ENCODE measurements at places on chromosomes 7 and 10. TPM values are rescaled to one million over a fixed set of nuclear protein-coding genes. Genes with fewer than 3 reads are reported as not detected.

The SUN3 gene
- 1.1 TPM for total RNA-seq

The NAT16 gene
- not detected for total RNA-seq

The DENND2A gene
- 0.77 TPM for total RNA-seq

The DLX6 gene
- total RNA-seq, result 5.3 TPM

The TMEM273 gene
- total RNA-seq, result 5.2 TPM

The NXPH1 gene
- total RNA-seq, result not detected

The GIMAP6 gene
- 0.56 TPM for total RNA-seq

The KIAA1549 gene
- 3.3 TPM for total RNA-seq

The NPSR1 gene
- total RNA-seq, result not detected

The LLCFC1 gene
- total RNA-seq, result not detected

The UFSP1 gene
- 6.3 TPM for total RNA-seq

The ALDH18A1 gene
- total RNA-seq, result 80.4 TPM

DNA sequence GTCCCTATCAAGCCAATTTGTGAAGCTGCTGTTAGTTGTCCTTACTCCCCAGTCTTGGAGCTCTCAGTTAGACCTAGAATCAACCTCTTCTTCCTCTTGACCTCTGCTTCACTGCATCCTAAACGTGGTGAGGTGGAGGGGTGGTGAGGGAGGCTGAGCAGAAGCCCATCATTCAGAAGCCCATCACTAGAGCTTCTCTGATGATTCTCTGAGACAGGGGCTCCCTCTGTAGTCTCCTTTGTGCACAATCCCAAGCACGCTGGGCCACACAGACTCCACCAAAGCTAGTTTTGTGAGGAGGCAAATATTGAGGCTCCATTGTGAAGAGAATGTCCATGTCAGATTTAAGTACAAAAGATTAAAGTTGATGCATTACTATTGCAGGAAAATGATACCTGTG lies 163.8 kb upstream of the PRSS1 start:
- DNase-seq, result no peak

DNA sequence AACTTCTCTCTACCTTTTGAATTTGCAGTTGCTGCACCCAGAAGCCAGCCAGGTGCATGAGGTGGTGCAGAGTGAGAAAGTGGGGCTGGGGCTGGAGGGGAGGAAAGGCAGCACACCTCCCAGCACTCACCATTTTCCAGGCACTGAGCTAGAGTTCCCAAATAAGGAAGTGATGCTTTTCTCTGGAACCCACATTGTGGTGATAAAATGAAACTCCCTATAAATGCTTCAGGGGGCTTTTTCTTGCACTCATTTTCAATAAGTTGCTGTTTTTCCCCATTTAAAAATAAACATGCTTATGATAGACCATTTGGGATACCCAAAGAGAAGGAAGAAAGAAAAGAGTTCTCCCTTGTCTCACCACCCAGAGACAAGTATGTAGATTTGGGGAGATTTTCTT lies 42.8 kb upstream of the TNS3 start:
- DNase-seq, result no peak

- DNase-seq, result peak; percentile 37
Measured at GRCh38 chr10:8873310-8873709, 818.8 kb downstream of the GATA3 start.

DNA sequence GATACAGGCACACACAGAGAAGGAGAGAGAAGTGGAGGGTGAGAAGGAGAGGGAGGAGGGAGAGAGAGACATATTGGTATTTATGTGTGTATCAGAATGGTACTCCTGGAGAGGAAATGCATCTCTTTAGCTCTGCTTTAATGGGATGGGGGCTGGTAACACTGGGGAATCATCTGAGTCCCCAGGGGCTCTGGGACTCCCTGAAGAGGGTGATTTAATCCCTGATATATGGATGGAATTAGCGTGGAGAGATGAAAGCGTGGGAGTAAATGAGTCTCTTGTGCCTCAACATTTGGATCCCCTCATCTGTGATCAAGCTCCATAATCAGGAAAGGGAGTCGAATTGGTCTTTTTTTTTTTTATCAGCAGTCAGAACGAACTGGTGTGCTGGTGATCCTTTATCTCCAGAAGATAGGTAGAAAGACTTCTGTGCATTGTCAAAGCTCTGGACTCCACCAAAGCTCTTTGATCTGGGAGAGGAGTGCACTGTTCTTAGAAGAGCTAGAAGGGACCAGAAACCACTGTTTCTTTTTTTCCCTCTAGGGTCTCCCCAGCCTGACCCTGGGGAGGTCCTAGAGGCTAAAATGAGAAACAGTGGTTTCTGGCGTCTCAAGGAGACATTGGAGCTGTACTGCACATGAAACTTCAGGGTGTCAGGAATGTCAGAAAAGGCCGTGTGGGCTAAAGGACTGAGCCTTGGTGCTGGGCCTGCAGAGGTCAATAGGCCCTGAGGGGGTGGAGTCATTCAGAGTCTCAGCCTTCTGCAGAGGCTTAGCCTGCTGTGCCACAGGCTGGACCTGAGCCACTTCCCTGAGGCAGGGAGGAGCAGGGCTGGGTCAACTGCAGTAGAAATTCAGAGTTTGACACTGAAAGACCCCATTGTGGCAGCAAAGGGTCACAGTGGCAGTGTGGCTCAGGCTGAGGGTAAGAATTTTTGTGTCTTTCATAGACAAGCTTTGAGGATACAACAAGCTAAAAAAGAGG lies 234.4 kb upstream of the SLC26A5 start:
- DNase-seq, result no peak

- no peak for DNase-seq
Measured at GRCh38 chr7:66055321-66055956, 20.2 kb upstream of the ASL start.

- no peak for DNase-seq
Measured at GRCh38 chr10:79249186-79250121, 97.8 kb upstream of the PPIF start.

DNA sequence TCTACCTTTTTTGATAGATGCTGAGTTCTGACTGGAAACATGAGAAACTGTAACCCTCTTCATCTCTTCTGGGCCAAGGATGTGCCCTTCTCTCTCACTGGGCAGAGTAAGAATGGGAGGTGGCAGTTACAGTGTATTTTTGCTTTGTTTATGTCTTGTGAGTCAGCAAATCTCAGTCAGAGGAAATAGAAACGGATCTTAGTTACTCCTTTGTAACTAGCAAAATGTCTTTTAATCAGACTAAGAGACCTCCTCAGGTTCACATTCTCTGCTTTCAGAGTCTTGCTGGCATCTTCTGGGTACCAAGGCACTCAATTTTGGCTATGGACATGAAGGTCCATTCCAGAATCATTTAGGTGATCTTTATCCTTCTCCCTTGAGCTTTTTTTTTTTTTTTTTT lies 70.9 kb downstream of the HHEX start:
- peak; percentile 85 for DNase-seq

DNA sequence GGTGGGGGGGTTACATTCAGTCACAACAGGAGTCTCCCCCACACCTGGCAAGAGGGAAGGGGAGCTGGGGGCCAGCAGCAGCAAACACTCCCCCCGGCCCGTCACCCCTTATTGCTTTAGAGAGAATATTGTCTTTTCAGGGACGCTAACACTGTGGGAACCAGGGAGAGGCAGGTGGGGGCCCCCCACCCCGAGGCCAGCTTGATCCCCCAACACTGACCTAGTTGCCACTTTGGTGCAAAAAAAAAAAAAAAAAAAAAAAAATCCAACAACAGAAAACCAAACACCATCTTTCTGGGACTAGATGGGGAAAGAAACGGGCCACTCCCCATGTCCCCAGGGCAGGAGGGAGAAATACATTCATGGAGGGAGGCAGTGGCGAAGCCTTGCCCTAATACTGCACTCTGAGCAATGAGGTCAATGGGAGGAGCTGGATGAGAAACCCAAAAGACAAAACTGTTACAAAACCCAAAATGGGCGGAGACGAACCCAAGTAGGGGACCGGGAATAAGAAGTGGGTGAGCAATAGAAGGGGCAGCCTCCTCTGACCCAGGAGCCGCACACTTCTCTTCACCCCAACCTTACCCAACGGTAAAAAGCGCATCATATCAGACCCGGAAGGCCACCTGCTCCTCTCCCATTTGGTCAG lies 6.5 kb downstream of the GNB2 start:
- DNase-seq, result no peak

DNA sequence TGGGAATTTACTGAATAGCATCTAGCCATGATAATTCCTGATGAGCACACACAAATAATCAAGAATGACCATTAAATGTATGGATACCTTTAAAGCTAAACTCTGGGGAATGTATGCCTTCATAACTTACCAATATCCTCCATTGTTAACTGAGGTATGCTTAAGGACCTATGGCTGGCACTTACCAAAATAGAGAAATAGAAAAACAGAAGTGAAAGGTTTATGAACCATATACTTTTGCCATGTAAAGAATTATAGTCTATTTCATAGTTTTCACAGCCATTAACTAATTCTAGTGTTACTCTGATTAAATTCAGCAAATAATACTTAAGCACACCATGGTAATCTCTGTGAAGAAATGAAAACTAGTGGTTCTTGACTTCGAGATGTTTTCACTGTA lies 1360.6 kb upstream of the LRRTM3 start:
- DNase-seq, result no peak

DNA sequence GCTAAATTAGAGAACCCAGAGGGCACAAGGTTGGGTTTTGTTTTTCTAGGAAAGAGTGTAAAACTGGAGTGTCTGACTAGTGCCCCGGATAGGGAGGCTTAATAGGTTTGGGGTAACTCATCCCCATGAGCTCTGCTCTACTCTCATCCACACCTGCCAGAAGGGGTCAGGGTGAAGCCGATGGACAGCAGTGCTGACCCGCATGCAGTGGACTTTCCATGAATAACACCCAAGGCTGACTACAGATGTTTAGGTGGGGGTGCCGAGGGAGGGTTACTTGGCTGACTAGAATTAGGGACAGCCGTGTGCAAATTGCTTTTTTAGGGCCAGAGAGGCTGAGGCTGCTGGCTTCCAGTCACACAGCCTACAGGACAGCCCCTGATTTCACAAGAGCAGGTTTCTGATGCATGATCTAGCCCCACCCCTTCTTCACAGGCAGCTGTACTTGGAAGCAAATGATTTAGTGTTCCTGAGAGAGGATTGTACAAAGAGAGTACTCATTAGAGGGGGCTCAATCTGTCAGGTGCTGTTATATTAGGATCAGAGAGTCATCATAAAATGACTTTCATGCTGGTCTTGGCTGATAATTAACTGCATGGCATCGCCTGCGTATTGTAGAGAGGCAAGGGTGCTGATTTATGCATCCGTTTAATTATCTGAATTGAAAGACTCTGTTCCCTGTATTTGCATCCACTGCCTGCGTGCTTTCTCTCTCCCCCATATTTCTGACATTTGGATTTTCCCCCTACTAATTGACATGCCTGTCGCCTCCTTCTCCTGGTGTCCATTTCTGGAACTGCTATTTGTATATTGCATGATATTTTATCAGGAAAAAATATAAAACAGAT lies 9.5 kb downstream of the INHBA start:
- DNase-seq, result no peak

GRCh38 chr7:51732116-51732515 lies 415.5 kb upstream of the COBL start:
- no peak for DNase-seq

DNA sequence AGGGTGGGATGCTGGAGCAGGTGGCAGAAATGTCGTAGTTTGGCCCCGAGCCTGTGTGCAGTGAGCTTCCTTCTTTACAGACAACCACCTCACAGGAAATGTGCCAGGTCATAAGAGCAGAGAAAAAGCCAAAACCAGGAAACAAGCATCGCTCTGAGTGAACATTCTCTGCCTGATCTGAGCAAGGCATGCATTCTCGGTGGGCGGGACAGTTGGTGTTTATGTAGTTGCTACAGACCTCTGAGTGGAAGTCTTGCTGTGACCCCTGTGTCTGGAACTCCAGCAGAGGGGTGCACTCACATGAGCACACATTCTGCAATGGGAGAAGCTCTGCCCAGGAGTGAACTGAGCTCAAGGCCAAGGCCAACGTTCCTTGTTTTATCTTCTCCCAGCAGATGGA lies 230.1 kb downstream of the TCERG1L start:
- DNase-seq, result no peak

- DNase-seq, result peak; percentile 48
Measured at GRCh38 chr10:26881600-26882331, 21.0 kb upstream of the ABI1 start.

DNA sequence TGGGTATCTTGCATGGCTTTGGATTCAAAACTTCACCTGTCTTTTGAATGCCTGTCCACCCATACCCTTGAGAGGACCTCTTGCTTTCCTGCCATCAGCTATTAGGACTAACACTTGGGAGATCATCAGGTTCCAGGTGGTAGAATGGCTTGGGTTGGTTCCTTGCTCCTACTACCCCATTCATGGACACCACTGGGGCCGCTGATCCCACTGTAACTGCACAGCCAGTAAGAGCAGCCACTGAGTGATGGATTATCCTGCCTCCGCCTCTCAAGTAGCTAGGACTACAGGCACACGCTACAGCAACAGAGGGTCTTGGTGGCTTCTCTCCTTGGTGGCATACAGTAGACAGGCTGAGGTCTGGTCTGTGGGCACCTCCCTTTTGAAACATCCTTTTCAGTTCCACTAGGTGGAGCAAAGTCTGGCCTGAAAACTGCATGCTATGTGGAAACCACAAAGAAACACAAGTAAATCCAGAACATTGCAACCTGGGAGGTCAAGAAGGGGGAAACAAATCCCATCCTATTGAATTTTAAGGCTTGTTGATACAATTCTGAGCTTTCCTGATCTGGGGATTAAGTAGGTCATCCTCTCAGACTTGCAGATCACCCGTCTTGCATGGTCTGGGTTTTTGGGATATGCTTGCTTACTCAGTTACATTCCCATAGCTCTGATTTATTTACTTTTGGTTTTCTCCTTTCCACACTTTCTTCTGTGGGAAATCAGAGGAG lies 9.4 kb downstream of the WBP1L start:
- peak; percentile 74 for DNase-seq

DNA sequence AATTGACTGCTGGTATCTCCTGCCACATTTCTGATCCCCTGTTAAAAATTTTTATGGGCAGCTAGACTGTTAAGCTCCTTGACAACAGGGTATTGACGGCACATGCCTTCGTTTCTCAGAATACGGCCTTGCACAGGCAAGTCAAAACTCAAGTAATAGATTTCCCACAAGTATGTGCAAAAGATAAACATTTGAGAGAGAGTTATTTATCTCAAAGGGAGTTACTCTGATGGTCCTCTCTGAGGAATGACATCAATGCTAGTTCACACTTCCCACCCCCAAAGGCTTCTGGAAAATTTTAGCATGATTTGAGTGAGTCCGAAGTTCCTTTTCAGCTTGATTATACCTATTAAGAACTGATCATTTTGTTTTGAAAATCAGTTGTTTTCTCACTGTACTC lies 71.9 kb downstream of the JCAD start:
- DNase-seq, result no peak

DNA sequence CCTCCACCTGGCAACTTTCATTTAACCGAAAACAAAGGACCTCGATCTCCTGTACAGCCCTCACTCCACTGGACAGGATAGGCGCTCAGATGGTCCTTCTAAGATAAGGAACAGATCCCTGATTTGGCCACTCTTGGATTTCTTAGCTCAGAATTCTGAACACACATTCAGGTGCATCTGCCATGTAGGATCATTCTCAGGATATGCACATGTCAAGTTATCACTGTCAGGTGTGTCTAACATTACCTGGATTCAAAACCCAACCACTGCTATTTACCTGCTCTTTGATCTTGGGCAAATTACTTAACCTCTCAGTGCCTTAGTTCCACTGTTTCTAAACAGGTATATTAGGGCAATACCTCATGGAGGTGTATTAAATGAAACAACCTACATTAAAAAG lies 12.2 kb upstream of the ADD3 start:
- DNase-seq, result no peak

GRCh38 chr10:28947171-28947570 lies 269.9 kb downstream of the BAMBI start:
- no peak for DNase-seq
